ENCODE measurements at places on chromosomes 6 and 20. TPM values are rescaled to one million over a fixed set of nuclear protein-coding genes. Genes with fewer than 3 reads are reported as not detected.

The TNFRSF6B gene
- not detected for total RNA-seq

The OXT gene
- not detected for total RNA-seq

The TSHZ2 gene
- 5.4 TPM for total RNA-seq

The GFRAL gene
- not detected for total RNA-seq

The MYT1 gene
- not detected for total RNA-seq

The LY6G5B gene
- total RNA-seq, result 17.2 TPM

The PSORS1C2 gene
- total RNA-seq, result not detected

The DCDC2 gene
- total RNA-seq, result not detected

The SOBP gene
- total RNA-seq, result 0.38 TPM

The CALHM5 gene
- not detected for total RNA-seq

The ACSS1 gene
- 40.3 TPM for total RNA-seq

The CRISP2 gene
- total RNA-seq, result not detected

The RFX6 gene
- total RNA-seq, result not detected

The TBC1D20 gene
- 28.1 TPM for total RNA-seq

The CTSA gene
- total RNA-seq, result 64.3 TPM

The SMOC2 gene
- not detected for total RNA-seq

The SEMG1 gene
- total RNA-seq, result not detected

The TMEM74B gene
- 1.8 TPM for total RNA-seq

The ZNF76 gene
- 42.7 TPM for total RNA-seq

The LY6G6D gene
- total RNA-seq, result not detected

The CST5 gene
- total RNA-seq, result not detected

The ALDH8A1 gene
- total RNA-seq, result 1.2 TPM

The TREML4 gene
- total RNA-seq, result not detected

The POLR1C gene
- 24.1 TPM for total RNA-seq

The APOBEC2 gene
- total RNA-seq, result not detected

The MAPK13 gene
- 53.7 TPM for total RNA-seq

The CBLN4 gene
- total RNA-seq, result not detected

The SLC24A3 gene
- not detected for total RNA-seq

The PLAGL2 gene
- 27.9 TPM for total RNA-seq

All from activated CD4-positive, alpha-beta memory T cell treated with anti-CD3 and anti-CD28 coated beads, Interleukin-2, amount 10 ng/mL, durations not matched to agents 7 days and 5 days (primary cell).